Mesothelial cell of epicardium (in vitro differentiated cells): ENCODE measurements at places on chromosomes 12 and 14. TPM values are rescaled to one million over a fixed set of nuclear protein-coding genes. Genes with fewer than 3 reads are reported as not detected.

DNA sequence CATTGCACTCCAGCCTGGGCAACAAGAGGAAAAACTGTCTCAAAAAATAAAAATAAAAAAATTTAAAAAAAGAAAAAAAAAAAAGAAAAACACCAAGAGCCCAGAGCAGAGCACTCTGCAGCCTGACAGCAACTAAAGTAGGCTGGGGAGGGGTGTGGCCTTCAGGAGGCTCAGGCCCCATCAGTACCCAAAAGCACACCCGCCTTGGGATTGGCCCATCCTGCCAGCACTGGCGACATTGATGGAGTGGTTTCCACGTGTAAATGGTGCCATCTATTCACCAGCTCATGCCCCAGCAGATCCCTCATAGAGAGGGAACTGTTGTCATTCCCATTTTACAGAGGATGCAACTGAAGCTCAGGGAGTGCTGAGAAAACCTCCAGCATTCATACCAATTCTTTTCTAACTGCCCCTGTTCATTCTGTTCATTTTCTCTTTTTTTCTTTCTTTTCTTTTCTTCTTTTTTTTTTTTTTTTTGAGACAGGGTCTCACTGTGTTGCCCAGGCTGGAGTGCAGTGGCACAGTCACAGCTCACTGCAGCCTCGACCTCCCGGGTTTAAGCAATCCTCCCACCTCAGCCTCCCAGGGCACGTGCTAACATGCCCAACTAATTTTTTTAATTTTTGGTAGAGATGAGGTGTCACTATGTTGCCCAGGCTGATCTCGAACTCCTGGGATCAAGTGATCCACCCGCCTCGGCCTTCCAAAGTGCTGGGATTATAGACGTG is 89.3 kb downstream of the IRF2BPL start:
- no peaks in the 10 kb centered on the region for H3K27me3 ChIP-seq
- peaks cover 40% of the 10 kb centered on the region for H3K4me1 ChIP-seq
- peak overlapping the region; percentile 90 for H3K27ac ChIP-seq
- no peaks in the 10 kb centered on the region for H3K36me3 ChIP-seq

GRCh38 chr14:101194373-101195308 is 291.1 kb upstream of the RTL1 start:
- no peak for DNase-seq
- H3K4me3 ChIP-seq = no peak overlapping the region
- no peaks in the 10 kb centered on the region for H3K36me3 ChIP-seq
- no peaks in the 10 kb centered on the region for H3K4me1 ChIP-seq

DNA sequence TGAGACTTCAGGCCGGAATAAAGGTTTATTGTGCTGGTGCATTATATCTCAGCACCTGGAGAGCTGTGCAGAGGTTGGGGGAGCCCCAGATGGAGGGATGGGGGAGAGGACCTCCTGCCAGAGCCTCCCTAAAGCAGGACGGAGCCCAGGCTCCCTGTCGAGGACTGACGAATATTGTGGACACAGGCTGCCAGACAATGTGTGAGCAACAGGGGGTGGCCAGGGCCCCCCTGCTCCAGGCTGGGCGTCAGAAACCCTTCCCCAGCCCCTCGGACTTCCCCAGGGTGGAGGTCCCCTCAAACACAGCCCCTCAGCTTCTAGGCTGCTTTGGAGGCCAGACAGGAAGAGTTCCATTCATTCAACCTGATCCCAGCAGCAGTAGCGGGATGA is 8.0 kb downstream of the TMEM119 start:
- peak overlapping the region; percentile 81 for H3K27ac ChIP-seq
- no peaks in the 10 kb centered on the region for H3K27me3 ChIP-seq
- H3K4me1 ChIP-seq = peaks cover 17% of the 10 kb centered on the region
- no peak for DNase-seq
- H3K4me3 ChIP-seq = peak overlapping the region; percentile 20
- no peaks in the 10 kb centered on the region for H3K36me3 ChIP-seq

DNA sequence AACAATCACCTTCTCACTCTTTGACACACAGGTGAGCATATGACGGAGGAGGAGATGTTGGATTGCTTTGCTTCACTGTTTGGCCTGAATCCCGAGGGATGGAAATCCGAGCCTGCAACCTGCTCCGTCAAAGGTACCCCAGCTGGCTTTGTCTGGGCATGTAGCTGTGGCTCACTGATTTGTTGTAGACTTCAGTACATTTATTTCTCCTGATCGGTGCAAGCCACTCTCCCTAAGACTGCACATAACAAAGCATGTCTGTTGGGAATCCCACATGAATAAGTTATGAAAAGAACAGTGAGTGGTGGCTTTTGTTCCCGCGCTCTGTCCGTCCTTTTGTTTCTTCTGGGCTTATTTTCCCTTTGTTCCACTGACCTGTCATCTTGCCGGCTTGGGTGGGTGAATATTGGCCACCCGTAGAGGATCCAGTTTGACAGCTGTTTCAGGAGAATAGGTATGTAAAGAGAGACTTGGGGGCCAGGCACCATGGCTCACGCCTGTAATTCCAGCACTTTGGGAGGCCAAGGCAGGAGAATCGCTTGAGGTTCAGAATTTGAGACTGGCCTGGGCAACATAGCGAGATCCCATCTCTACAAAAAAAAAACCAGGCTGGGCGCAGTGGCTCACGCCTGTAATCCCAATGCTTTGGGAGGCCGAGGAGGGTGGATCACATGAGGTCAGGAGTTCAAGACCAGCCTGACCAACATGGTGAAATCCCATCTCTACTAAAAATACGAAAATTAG is 20.0 kb upstream of the BCL7A start:
- H3K4me1 ChIP-seq = peaks cover 6% of the 10 kb centered on the region
- DNase-seq = no peak
- H3K27ac ChIP-seq = peak overlapping the region; percentile 68
- H3K36me3 ChIP-seq = peaks cover 5% of the 10 kb centered on the region
- no peak overlapping the region for H3K4me3 ChIP-seq

The CIROP gene
- not detected in 3 replicates for total RNA-seq
